Activated naive CD4-positive, alpha-beta T cell treated with anti-CD3 and anti-CD28 coated beads, Interleukin-2, amount 10 ng/mL, durations not matched to agents 5 hours and 36 hours (primary cell): ENCODE measurements at places on chromosomes 2 and 18. TPM values are rescaled to one million over a fixed set of nuclear protein-coding genes. Genes with fewer than 3 reads are reported as not detected.

STK11IP gene
- 32.5 TPM for total RNA-seq

HOXD9 gene
- total RNA-seq, result not detected

ATP5MC3 gene
- 181 TPM for total RNA-seq

TCF23 gene
- total RNA-seq, result not detected

SCN7A gene
- total RNA-seq, result not detected

DNAH7 gene
- total RNA-seq, result not detected

ALK gene
- not detected for total RNA-seq

DLGAP1 gene
- 0.05 TPM for total RNA-seq

FOXD4L1 gene
- total RNA-seq, result 0.40 TPM

CACNB4 gene
- total RNA-seq, result 0.13 TPM

KYNU gene
- not detected for total RNA-seq
